ENCODE measurements at places on chromosomes 2 and 18.

DNA sequence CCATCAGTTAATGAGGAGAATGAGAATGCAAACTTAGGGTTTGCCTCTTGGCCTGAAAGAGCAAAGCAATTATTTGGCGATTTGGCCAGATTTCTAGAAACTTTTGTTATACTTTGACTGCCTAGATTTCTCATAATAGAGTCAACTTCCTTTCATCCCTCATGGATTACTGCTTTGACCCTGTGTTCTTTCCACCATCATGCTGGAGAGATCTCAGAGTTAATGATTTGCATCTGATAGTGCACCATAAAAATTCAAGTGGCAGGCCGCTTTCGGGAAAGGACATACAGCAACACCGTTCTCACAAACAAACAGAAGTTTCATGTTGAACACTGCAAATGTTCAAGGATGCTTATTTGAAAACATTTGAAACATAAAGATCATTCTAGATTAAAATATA lies 143.7 kb upstream of the ZFP36L2 start:
- DNase-seq: no peak

DNA sequence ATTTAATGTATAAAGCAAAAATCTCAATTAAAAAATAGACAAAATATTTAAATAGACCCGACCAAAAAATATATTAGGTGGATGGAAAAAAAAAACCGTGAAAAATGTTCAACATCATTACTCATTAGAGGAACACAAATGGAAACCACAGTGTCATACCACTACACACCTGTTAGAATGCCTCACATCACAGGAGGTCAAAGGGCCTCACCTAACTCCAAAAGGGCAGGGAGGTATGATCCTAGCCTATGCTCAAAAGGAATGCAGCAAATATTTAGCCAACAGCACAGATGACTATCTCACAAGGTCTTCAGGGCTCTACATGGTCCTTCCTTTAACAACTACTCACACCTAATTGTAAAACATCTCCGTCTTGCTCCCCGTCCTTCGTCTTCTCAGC lies 185.5 kb upstream of the SETBP1 start:
- DNase-seq: no peak

- no peak for DNase-seq
Observed at GRCh38 chr2:78568782-78569373, 456.6 kb upstream of the REG3G start.

DNA sequence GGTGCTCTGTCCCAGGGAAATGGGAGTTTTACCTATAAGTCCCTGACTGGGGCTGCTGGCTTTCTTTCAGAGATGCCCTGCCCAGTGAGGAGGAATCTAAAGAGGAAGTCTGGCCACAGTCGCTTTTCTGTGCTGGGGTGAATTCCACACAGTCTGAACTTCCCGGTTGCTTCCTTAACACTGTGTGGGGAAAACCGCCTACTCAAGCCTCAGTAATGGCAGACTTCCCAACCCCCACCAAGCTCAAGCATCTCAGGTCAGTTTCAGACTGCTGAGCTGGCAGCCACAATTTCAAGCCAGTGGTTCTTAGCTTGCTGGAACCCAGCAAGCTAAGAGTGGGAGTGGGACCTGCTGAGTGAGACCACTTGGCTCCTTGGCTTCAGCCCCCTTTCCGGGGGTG lies 54.9 kb downstream of the NUP35 start:
- DNase-seq: peak; percentile 13

DNA sequence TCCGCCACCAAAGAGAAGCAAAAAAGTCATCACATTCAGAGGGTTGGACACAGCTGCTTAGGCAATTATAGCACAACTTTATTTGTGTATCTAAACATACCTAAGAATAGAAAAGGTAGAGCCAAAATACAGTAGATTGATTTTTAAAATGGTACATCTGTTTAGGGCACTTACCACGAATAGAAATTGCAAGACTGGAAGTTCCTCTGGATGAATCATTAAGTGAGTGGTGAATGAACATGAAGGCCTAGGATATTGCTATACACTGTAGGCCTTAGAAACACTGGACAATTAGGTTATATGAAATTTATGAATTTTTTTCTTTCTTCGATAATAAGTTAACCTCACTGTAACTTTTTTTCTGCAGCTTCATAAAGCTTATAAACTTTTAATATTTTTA lies 687.0 kb downstream of the BCL11A start:
- no peak for DNase-seq

- peak; percentile 56 for DNase-seq
Observed at GRCh38 chr2:79721966-79722365, 209.1 kb downstream of the CTNNA2 start.

GRCh38 chr2:19648583-19648982 lies 253.2 kb downstream of the TTC32 start:
- DNase-seq: peak; percentile 86

All from EL (cell line).